ENCODE measurements at places on chromosomes 2 and 18. TPM values are rescaled to one million over a fixed set of nuclear protein-coding genes. Genes with fewer than 3 reads are reported as not detected.
A peak's percentile ranks its signal among the peaks of the same experiment; 100 is the strongest.

GRCh38 chr2:21489080-21489479 is 365.3 kb downstream of the TDRD15 start:
- no peaks in the 10 kb centered on the region for H3K4me1 ChIP-seq
- no peaks in the 10 kb centered on the region for H3K27me3 ChIP-seq
- no peaks in the 10 kb centered on the region for H3K36me3 ChIP-seq
- H3K4me3 ChIP-seq = no peak overlapping the region

- no peaks in the 10 kb centered on the region for H3K27me3 ChIP-seq
- no peak overlapping the region for H3K27ac ChIP-seq
- no peak for DNase-seq
- H3K4me1 ChIP-seq = peaks cover 23% of the 10 kb centered on the region
- H3K36me3 ChIP-seq = no peaks in the 10 kb centered on the region
Measured at GRCh38 chr2:157364257-157364974, 38.8 kb upstream of the ERMN start.

GRCh38 chr2:73290049-73290839 is 3.1 kb downstream of the EGR4 start:
- peaks cover 38% of the 10 kb centered on the region for H3K4me1 ChIP-seq
- peaks cover 79% of the 10 kb centered on the region for H3K27me3 ChIP-seq
- H3K4me3 ChIP-seq = no peak overlapping the region
- H3K36me3 ChIP-seq = no peaks in the 10 kb centered on the region
- DNase-seq = no peak

DNA sequence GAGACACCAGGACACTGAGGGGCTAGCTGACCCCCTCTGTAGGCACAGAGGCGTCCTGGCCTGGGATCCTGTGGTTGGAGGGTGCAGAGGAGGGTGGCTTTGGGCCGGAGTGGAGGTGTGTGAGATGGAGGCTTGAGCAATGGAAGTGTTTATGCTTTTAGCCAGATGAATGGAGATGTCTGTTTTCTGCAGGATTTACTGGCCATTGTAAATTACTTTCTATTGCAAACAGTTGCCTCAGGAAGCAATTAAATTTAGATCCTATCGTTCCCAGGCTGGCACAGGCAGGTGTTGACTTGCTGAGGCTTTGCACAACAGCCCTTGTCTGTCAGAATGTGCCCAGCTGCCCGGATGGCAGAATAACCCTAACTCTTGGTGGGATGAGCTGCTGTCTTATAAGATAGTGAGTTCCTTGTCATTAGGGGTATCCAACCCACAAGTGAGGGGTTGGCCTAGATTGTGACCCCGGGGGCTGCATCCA is 1.8 kb upstream of the ARID5A start:
- DNase-seq = peak; percentile 59
- no peak overlapping the region for H3K27ac ChIP-seq
- peaks cover 60% of the 10 kb centered on the region for H3K4me1 ChIP-seq
- no peaks in the 10 kb centered on the region for H3K36me3 ChIP-seq
- H3K27me3 ChIP-seq = no peaks in the 10 kb centered on the region

DNA sequence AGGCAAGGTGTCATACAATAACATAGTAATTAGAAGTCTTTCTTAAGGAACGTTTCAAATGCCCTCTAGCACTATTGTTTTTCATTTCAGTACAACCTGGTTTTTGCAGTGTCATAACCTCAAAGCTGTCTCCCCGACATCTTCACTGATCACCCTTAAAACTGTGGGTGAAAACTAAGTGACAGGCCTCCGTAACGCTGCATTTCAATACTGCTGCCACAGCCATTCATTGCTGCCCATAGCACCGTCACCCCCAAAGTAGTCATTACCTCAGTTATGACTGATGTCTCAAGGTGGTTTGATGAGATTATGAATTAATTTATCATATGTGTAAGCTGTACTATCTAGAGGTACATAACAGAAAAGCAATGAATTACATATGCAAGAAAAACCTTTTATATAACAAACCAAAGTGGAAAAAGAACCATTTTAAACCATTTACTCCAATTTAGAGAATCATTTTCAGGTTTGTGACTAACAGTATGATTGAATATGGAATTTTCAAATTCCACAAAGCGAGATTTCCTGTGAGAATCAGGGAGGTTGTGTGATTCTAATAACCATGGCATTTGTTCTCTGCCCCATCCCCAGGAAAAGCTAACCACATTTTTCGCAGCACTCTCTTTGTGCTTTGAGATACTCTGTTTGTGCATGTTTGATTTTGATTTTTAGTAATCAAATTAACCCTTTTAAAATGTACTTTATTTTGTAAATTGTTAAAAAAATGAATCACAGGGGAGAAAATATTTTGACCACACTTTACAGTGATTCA is 263.0 kb downstream of the PTGR3 start:
- H3K36me3 ChIP-seq = no peaks in the 10 kb centered on the region
- H3K4me1 ChIP-seq = peaks cover 5% of the 10 kb centered on the region
- no peak for DNase-seq
- no peak overlapping the region for H3K27ac ChIP-seq
- H3K27me3 ChIP-seq = no peaks in the 10 kb centered on the region

AP1S3 gene
- polyA plus RNA-seq = 2.4 TPM

DNA sequence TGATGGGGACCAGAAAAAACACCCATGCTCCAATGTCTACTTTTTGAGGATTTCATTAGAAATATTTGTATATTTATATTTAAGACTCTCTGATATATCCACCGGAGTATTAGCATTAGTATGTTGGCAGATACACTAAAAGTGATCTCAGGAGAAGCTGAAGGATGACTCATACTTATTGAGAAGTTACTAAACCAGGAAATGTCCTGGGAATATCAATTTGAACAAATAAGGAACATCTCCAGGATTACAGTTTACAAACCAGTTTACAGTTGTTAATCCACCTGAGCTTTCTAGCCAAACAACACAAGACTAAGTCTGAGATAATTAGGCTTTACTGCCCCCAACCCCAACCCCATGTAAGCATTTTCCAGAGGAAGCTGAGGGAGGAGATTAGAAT is 16.1 kb upstream of the DPP4 start:
- H3K27ac ChIP-seq = no peak overlapping the region
- no peak for DNase-seq
- H3K4me3 ChIP-seq = no peak overlapping the region
- H3K36me3 ChIP-seq = no peaks in the 10 kb centered on the region

GRCh38 chr2:72914206-72914559 is 3.1 kb upstream of the EMX1 start:
- no peak for DNase-seq
- H3K27me3 ChIP-seq = peaks cover 100% of the 10 kb centered on the region
- H3K36me3 ChIP-seq = no peaks in the 10 kb centered on the region
- H3K27ac ChIP-seq = no peak overlapping the region

DNA sequence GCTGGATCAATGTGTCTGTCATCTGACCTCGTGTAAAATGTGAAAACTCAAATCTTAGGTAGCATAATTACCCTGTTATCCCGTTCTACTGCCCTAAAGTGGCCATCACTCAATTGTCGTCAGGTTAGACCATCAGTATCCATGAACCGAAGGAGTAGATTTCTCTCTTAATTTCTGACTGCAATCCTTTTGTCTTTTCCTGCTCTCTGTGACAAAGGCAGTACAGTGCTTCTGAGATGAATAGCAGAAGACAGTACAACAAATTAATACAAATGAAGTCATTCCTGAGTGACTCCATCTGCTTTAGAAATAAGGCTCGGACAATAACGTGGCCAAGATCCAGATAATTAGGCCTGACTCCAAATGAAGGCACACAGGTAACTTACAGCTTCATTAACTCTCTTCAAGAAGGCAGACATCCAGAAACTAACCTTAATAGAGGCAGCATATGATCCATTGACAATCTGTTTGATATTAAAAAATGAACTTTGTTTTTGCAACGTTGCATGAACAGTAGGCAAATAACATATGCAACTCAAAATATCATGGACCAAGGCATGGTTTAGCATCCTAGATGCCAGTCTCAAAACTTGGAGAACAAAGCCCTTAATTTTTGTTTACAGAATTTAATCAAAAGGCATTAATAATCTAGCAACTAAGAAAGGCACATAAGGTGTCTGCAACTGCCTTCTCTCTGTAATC is 96.7 kb upstream of the CDH20 start:
- no peaks in the 10 kb centered on the region for H3K36me3 ChIP-seq
- no peaks in the 10 kb centered on the region for H3K27me3 ChIP-seq
- no peak overlapping the region for H3K27ac ChIP-seq
- H3K4me1 ChIP-seq = no peaks in the 10 kb centered on the region
- no peak for DNase-seq

GRCh38 chr2:13611939-13612338 is 895.2 kb downstream of the TRIB2 start:
- no peaks in the 10 kb centered on the region for H3K36me3 ChIP-seq
- H3K27ac ChIP-seq = no peak overlapping the region
- DNase-seq = no peak
- H3K4me3 ChIP-seq = no peak overlapping the region

DNA sequence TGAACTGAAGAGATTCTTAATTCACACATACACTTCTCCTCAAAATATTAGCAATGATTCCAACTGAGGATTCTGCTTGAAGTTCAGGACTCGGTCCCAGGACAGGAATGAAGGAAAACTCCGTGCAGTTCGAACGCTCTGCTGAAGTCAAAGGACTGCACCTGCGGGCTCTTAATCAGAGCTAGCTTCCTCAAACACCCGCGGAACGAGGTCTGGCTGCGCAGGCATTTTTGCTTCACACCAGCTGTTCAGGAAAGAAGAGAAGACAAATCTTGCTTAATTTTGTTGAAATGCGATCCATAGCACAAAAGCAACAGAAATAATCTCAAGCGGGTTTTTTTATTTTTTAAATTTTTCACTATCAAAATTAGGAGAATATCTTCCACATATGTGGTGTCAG is 175.6 kb downstream of the LAMA1 start:
- no peak overlapping the region for H3K27ac ChIP-seq
- no peak for DNase-seq
- H3K27me3 ChIP-seq = no peaks in the 10 kb centered on the region
- no peak overlapping the region for H3K4me3 ChIP-seq
- H3K4me1 ChIP-seq = no peaks in the 10 kb centered on the region
- no peaks in the 10 kb centered on the region for H3K36me3 ChIP-seq

SLC30A3 gene
- 0.07 TPM for polyA plus RNA-seq
